ENCODE measurements at places on chromosomes 3 and 15. TPM values are rescaled to one million over a fixed set of nuclear protein-coding genes. Genes with fewer than 3 reads are reported as not detected.

EPHB3 gene
- 1.5 TPM for total RNA-seq

NDUFB4 gene
- 117 TPM for total RNA-seq

NANOGP8 gene
- total RNA-seq = not detected

RCCD1 gene
- total RNA-seq = 12.5 TPM

TGM4 gene
- not detected for total RNA-seq

TNK2 gene
- total RNA-seq = 14.1 TPM

TMCO5A gene
- total RNA-seq = not detected

PTH1R gene
- 2.1 TPM for total RNA-seq

RBP2 gene
- not detected for total RNA-seq

SLC9A9 gene
- 3.0 TPM for total RNA-seq

GMNC gene
- 0.38 TPM for total RNA-seq
